Temporal lobe (tissue), 4 donors: ENCODE measurements at places on chromosomes 16 and 17. TPM values are rescaled to one million over a fixed set of nuclear protein-coding genes. Genes with fewer than 3 reads are reported as not detected.

Gene ACSM2B
- not detected for total RNA-seq

Gene CDK5R1
- 224 TPM for total RNA-seq

Gene FOXJ1
- 4.2 TPM for total RNA-seq

Gene SHCBP1
- 3.7 TPM for total RNA-seq

Gene HBM
- total RNA-seq = 4.4 TPM

Gene B9D1
- 7.9 TPM for total RNA-seq

Gene RAB37
- total RNA-seq = 0.49 TPM

Gene ADAD2
- total RNA-seq = not detected

Gene HSD11B2
- total RNA-seq = not detected

Gene KRT32
- not detected for total RNA-seq

Gene COL1A1
- total RNA-seq = 41.1 TPM

Gene NOG
- total RNA-seq = 5.4 TPM

Gene SLC47A2
- 0.74 TPM for total RNA-seq
